ENCODE measurements at places on chromosomes 16 and 17. TPM values are rescaled to one million over a fixed set of nuclear protein-coding genes. Genes with fewer than 3 reads are reported as not detected.

DNA sequence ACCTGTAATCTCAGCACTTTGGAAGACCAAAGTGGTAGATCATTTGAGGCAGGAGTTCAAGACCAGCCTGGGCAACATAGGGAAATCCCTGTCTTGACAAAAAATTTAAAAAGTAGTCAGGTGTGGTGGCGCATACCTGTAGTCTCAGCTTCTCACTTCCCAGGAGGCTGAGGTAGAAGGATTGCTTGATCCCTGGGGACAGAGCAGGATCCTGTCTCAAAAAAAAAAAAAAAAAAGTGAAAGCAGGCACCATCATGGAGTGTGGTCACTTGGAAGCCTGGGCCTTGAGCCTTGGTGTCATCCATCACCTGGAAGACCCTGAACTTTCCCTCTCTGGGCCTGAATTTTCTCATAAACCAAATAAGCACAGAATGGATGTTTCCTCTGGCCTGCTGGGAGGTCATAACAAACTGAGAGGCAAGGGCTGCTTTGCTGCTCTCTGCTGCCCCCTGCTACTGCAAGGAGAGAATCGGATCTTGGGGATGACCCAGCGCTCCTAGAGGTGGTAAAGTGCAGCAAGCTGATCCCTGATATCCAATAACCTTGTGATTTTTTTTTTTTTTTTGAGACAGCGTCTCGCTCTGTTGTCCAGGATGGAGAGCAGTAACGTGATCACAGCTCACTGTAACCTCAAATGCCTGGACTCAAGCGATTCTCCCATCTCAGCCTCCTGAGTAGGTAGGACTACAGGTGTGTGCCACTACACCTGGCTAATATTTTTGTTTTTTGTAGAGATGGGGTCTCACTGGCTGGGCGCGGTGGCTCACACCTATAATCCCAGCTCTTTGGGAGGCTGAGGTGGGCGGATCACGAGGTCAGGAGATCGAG lies 75.9 kb upstream of the RNU2-1 start:
- no peak for DNase-seq

Gene ZP2
- total RNA-seq: not detected

- DNase-seq: no peak
Observed at GRCh38 chr17:55758171-55758570, 7.3 kb downstream of the PCTP start.

DNA sequence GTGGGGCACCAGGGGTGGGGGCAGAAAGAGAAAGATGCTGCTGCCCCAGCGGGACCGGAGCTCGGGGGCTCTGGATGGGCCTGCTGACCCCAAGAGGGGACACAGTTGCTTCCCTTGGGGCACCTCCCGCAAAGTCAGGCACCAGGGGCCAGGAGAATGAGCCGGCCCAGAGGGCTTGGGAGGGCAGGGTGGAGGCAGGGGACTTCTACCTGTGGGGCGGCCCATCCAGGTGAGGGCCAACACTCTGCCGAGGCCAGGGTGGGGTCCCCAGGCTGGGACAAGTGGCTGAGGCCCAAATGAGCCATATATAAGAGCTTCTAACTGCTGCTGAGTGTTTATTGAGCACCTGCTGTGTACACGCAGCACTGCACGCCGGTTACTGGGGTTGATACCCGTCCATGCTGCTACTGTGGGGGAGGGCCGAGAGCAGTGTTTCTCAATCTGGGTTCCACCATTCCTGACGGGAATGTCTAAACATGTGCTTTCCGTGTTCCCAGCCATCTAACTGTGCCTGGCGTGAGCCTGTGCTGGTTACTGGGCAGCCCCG lies 211.7 kb upstream of the GSE1 start:
- DNase-seq: no peak

DNA sequence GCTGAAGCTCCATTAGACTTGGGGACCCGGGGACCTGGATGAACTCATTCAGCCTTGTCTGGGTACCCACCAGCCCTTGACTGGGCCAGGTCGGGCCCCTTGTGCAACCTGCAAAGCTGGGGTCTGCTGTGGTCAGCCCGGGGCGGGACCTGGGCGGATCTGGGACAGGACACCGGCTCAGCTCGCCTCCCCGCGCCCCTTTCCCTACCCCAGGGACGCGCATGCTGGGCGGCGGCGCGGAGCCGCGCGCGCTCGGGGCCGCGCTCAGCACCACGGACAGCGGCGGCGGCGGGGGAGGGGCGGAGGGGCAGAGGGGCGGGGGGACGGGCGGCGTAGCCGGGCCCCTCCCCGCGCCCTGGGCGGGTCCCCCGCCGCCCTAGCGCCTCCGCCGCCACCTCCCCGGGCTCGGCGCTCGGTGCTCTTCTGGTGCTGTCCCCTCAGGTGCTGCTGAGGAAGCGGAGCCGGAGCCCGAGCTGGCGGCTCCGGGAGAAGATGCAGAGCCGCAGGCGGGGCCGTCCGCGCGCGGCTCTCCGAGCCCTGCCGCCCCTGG lies 7.4 kb downstream of the ACD start:
- DNase-seq: no peak

GRCh38 chr17:44049294-44050060 lies 17.0 kb downstream of the LSM12 start:
- no peak for DNase-seq

Gene SYT17
- total RNA-seq: 0.62 TPM

- no peak for DNase-seq
Observed at GRCh38 chr17:19262650-19263631, 25.8 kb downstream of the EPN2 start.

Gene HEATR9
- total RNA-seq: not detected

Gene ALOXE3
- total RNA-seq: 0.75 TPM
